Stimulated activated CD4-positive, alpha-beta T cell treated with anti-CD3 and anti-CD28 coated beads, Interleukin-4, amount 100 ng/mL, for 4 hours (primary cell): ENCODE measurements at places on chromosomes 7 and 10.

- DNase-seq, result no peak
Measured at GRCh38 chr10:132062641-132063390, 2.9 kb upstream of the JAKMIP3 start.

DNA sequence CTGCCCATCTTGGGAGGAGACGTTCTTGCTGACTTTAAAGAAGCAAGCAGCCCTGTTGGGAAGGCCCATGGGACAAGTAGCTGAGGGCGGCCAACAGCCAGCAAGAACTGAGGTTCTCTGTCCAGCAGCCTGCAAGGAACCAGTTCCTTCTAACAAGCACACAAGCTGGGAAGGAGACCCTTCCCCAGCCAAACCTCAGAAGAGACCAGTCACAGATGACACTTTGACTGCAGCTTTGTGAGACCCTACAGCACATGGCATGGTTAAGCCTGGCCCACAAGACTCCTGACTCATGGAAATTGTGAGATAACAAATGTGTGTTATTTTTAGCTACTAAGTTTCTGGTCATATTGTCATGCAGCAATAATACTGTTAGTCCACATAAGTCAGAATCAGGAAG, 99.9 kb downstream of the PRLHR start:
- DNase-seq, result no peak

DNA sequence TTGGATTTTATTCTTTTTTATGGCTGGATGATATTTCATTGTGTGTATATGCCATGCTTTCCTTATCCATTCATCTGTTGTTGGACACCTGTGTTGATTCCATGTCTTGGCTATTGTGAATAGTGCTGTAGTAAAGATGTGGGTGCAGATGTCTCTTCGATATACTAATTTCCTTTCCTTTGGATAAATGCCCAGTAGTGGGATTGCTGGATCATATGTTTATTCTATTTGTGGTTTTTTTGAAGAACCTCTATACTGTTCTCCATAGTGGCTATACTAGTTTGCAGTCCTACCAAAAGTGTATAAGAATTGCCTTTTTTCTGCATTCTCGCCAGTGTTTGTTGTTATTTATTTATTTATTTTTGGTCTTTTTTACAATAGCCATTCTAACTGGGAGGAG, 159.8 kb downstream of the WNT2 start:
- no peak for DNase-seq

DNA sequence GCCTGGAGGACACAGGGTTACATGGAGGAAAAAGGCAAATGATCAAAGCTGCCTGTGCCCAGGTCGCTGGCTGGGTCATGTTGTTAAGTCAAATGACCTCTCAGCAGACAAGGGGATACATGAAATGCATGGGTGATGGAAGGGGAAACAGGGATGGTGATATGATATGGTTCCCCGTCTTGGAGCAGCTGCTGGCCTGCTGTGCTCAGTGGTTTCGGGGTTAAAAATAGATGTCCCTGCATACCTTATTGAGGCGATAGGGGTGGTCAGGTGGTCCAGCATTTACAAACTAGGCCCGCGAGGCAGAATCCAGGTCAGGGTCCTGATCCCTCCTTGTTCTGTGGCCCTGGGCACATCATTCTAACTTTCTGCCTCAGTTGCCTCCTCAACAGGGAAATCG, 157.2 kb downstream of the PRPF18 start:
- DNase-seq, result no peak

GRCh38 chr7:17907014-17907413, 33.3 kb downstream of the SNX13 start:
- DNase-seq, result no peak

GRCh38 chr7:115662120-115662519, 368.4 kb downstream of the TFEC start:
- no peak for DNase-seq

DNA sequence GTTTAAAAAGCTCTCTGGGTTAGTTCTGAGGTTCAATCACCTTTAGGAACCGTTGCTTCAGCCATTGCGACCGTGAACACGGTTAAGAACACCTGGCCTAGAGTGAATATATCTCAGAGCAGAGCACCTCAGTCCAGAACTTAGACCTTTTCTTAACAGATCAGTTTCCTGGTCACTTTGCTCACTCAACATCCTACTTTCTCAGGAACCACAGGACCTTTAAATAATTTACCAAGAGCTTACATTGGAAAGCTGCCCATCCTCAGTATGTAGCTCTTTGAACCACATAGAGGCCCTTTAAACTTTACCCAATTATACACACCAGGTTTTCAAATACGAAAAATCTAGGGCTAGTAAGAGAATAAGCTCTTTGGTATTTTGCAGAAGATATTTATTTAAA, 153.2 kb downstream of the NRBF2 start:
- DNase-seq, result no peak
